ENCODE measurements at places on chromosomes 3 and 15.

- no peak for DNase-seq
Measured at GRCh38 chr3:20837676-20838302, 651.8 kb upstream of the SGO1 start.

DNA sequence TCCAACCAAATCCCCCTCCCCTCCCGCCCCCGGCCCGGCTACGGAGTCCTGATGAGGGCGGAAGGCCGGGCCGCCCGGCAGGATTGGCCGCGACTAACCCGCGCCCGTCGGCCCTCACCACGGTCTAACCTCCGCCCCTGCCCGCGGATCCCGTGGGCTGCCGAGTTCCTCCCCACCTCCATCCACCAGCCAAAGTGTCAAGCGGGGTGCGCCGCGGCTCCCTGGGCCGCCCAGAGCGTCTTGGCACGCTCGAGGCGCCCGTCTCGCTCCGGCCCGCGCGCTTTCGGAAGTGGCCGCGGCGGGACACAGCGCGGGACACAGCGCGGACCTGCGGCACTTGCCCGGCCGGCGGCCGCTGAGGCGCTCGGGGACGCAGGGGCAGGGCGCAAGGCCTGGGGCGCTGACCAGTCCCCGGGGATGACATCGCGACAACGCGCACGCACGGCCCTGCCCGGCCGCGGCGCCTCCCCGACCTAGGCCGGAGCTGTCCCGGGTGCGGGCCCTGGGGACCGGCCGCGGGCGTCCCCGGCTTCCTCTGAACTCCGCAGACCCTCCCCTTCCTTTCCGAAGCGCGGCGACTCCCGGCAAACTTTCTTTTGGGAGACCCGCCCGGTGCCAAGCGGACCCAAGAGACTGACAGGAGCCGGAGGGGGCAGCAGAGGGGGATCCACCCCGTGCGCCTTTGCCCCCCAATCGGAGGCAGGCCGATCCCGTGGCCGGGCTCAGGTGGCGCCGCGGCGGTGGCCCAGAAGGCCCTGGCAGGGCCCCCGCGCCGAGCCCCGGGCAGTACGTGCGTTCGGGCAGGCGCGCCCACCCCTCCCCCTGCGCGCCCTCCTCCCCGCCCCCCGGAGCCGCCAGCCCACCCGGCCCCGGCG lies 112.8 kb upstream of the ICE2 start:
- DNase-seq, result no peak

DNA sequence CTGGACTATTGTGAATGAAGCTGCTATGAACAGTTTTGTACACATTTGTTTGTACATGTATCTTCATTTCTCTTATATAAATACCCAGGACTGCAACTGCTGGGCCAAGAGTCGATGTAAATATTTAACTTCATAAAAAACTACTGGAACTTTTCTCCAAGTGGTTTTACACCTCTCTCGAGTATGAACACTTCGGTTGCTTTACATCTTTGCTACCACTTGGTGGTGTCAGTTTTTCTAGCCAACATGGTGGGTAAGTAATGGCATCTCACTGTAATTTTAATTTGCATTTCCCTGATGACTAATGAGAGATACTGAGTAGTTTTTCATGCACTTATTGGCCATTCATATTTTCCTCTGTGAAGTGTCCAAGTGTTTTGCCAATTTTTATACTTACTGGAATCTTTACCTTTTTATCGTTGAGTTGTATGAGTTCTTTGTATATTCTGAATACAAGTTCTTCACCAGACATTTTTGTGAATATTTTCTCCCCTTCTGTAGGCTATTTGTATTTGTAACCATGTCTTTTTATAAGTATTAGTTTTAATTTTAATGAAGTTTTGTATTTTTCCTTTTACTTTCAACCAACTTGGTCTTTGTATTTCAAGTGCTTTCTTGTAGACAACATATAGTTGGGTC lies 44.4 kb downstream of the PCOLCE2 start:
- DNase-seq, result no peak

GRCh38 chr3:171970301-171970788 lies 69.0 kb upstream of the FNDC3B start:
- no peak for DNase-seq

GRCh38 chr15:69098771-69099170 lies 61.7 kb upstream of the GLCE start:
- no peak for DNase-seq

GRCh38 chr3:126737527-126737926 lies 33.5 kb downstream of the CHCHD6 start:
- DNase-seq, result no peak

- no peak for DNase-seq
Measured at GRCh38 chr3:191280111-191280510, 49.1 kb upstream of the CCDC50 start.

- DNase-seq, result no peak
Measured at GRCh38 chr15:44147636-44148035, 47.4 kb downstream of the FRMD5 start.

- no peak for DNase-seq
Measured at GRCh38 chr3:158420654-158421396, 150.2 kb upstream of the MLF1 start.
